ENCODE measurements at places on chromosomes 4 and X. TPM values are rescaled to one million over a fixed set of nuclear protein-coding genes. Genes with fewer than 3 reads are reported as not detected.

DNA sequence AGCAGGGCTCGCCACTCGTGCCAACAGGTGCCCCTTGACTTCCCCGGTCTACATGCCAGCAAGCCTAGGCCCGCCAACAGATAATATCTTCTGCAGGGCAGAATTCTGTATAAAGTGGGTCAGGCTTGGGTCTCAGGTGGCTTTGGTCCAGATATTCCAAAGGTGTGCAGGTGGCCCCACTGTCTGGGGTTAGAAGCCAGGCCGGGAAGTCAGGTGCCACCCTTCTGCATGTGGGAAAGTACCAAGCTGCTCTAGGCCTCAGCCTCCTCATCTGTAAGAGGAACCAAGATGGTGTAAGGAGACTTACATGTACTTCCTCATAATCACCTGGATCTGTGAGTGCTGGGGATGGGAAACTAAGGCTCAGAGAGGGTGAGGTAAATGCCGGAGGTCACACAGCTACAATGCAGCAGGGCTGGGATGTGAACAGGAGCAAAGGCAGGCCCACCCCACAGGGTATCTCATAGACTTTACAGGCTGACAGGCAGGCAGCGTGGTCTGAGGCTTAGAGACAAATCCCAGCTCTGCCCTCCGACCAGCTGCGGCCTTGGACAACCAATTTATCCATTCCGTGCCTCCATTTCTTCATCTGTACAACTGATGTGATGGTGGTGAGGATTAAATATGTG lies 35.9 kb downstream of the WDR1 start:
- peaks cover 30% of the 10 kb centered on the region for H3K36me3 ChIP-seq
- no peak for DNase-seq
- H3K4me1 ChIP-seq, result peaks cover 7% of the 10 kb centered on the region
- H3K27ac ChIP-seq, result no peak overlapping the region

GRCh38 chr4:574346-575161 lies 1.5 kb downstream of the TMEM271 start:
- peaks cover 10% of the 10 kb centered on the region for H3K27me3 ChIP-seq
- no peak overlapping the region for H3K27ac ChIP-seq
- no peaks in the 10 kb centered on the region for H3K36me3 ChIP-seq
- no peak overlapping the region for H3K4me3 ChIP-seq

DNA sequence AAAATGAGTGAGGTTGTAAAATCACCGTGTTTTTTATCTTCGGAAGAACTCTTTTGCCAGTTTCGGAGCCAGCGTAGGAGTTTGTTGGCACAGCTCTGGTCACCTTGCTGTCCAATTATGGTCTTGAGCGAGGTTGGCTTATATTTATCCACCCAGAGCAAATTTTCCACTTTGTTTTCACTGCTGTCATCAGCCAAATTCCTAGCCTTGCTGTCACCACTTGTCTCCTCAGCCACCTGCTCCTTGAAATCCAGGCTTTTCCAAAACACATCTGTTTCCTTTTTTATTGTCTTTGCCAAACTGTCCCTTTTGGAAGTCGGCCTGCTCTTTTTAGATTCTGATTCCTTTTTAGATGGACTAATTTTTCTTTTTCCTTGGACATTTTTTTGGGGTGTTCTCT lies 57.6 kb downstream of the RFC1 start:
- H3K27me3 ChIP-seq, result no peaks in the 10 kb centered on the region
- H3K4me1 ChIP-seq, result no peaks in the 10 kb centered on the region
- H3K4me3 ChIP-seq, result no peak overlapping the region
- H3K36me3 ChIP-seq, result peaks cover 42% of the 10 kb centered on the region

DNA sequence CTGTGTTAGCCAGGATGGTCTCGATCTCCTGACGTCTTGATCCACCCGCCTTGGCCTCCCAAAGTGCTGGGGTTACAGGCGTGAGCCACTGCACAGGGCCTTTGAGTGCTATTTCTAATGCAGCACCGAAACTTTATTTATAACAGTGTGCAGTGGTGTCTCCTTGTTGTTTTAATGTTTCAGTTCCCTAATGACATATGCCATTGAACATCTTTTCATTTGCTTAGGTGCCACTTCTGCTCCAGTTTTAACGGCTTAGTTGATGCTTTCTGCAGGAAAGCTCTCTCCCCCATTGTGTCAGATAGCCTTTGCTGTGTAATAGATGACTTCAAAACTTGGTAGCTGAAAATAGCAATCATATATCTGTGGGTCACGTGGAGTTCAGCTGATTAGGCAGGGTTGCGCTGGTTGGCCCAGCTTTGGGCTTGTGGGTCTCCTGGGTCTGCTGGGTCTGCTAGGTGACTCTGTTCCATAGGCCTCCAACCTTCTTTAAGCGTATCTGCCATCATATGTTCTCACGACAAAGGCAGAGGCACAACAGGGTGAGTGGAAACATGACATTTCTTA lies 76.4 kb upstream of the SHISA3 start:
- DNase-seq, result no peak
- no peak overlapping the region for H3K27ac ChIP-seq
- H3K27me3 ChIP-seq, result no peaks in the 10 kb centered on the region
- H3K4me3 ChIP-seq, result no peak overlapping the region
- no peaks in the 10 kb centered on the region for H3K4me1 ChIP-seq

- no peaks in the 10 kb centered on the region for H3K36me3 ChIP-seq
- no peak for DNase-seq
- no peaks in the 10 kb centered on the region for H3K4me1 ChIP-seq
- no peak overlapping the region for H3K27ac ChIP-seq
- H3K4me3 ChIP-seq, result peak overlapping the region; percentile 85
- no peaks in the 10 kb centered on the region for H3K27me3 ChIP-seq
These were observed 821 bp downstream of the ASMTL start for GRCh38 chrX:1451661-1452515.

GRCh38 chr4:77881460-77882295 lies 19.0 kb downstream of the MRPL1 start:
- H3K27ac ChIP-seq, result peak overlapping the region; percentile 49
- peaks cover 18% of the 10 kb centered on the region for H3K36me3 ChIP-seq
- peak; percentile 72 for DNase-seq
- peaks cover 16% of the 10 kb centered on the region for H3K4me1 ChIP-seq
- no peaks in the 10 kb centered on the region for H3K27me3 ChIP-seq

DNA sequence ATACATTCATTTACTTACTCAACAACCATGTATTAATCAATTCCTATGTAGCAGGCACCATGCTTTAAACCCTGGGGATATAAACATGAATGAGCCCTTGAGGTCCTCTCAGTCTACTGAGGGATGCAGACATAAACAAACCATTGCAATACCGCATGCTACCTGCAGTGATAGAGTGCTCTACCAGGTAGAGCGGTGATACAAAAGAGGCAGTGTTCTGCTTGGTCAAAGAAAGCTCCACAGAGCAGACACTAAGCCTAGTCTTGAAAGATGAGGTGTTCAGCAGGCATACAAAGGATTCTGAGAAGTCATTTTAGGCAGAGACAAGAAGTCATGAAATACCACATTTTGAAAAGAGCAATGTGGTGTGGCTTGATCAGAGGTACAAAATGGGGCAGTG lies 26.9 kb upstream of the AMOT start:
- no peaks in the 10 kb centered on the region for H3K27me3 ChIP-seq
- H3K36me3 ChIP-seq, result no peaks in the 10 kb centered on the region
- no peak for DNase-seq

DNA sequence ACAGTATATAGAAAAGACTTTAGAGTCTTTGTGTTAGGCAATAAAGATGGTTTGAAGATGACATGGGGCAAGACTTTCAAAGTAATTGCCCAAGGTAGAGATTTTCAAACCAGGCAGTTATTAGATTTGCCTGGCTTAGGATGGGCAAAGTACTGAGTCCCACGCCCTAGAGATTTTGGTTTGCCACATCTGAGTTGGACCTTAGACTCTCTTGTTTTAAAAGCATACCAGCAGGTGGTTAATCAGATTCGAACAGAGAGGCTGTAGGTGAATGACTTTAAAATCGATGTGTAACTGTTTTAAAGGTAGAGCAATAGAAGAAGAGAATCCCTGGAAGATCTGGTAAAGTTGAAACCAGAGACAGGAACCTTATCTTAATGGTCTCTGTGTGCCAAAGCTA lies 121.5 kb downstream of the RAPGEF2 start:
- no peak overlapping the region for H3K27ac ChIP-seq
- H3K4me1 ChIP-seq, result no peaks in the 10 kb centered on the region
- DNase-seq, result no peak
- H3K4me3 ChIP-seq, result no peak overlapping the region
- H3K27me3 ChIP-seq, result no peaks in the 10 kb centered on the region
- no peaks in the 10 kb centered on the region for H3K36me3 ChIP-seq

Gene GABRE
- not detected for total RNA-seq

Gene DCAF12L1
- total RNA-seq, result not detected

Gene CPZ
- total RNA-seq, result 27.9 TPM

Gene PCDH19
- total RNA-seq, result not detected

Data from PC-3 (cell line).